ENCODE measurements at places on chromosomes 1 and 21. TPM values are rescaled to one million over a fixed set of nuclear protein-coding genes. Genes with fewer than 3 reads are reported as not detected.

The S100A5 gene
- total RNA-seq = 7.0 TPM

The SH2D1B gene
- total RNA-seq = not detected

DNA sequence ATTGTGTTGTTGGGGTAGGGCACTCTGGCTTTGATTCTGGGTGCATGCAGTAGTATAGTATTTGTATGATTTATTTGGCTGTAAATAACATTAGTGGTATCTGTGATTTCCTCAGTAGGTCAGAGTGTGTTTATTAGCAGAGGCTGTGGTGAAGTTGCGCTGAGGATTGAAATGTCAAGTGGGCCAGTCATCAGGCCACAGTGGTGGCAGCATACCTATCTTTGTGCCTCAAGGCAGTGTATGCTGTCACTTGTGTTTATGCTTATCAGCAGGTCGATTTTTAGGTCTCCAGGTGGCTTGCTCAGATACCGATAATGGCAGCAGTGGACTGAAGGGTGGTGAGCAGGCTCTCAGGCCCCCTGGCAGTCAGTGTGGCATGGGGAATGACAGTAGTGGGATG lies 11.3 kb downstream of the LY9 start:
- DNase-seq = no peak
- no peak overlapping the region for H3K27ac ChIP-seq
- H3K36me3 ChIP-seq = no peaks in the 10 kb centered on the region
- no peak overlapping the region for H3K4me3 ChIP-seq

The C1orf115 gene
- total RNA-seq = 41.4 TPM

Measured in thyroid gland (tissue), 4 donors.